NCI-H1417 treated with DMSO at 0.1 percent for 48 hours (cell line): ENCODE measurements at places on chromosomes 5 and 9.

DNA sequence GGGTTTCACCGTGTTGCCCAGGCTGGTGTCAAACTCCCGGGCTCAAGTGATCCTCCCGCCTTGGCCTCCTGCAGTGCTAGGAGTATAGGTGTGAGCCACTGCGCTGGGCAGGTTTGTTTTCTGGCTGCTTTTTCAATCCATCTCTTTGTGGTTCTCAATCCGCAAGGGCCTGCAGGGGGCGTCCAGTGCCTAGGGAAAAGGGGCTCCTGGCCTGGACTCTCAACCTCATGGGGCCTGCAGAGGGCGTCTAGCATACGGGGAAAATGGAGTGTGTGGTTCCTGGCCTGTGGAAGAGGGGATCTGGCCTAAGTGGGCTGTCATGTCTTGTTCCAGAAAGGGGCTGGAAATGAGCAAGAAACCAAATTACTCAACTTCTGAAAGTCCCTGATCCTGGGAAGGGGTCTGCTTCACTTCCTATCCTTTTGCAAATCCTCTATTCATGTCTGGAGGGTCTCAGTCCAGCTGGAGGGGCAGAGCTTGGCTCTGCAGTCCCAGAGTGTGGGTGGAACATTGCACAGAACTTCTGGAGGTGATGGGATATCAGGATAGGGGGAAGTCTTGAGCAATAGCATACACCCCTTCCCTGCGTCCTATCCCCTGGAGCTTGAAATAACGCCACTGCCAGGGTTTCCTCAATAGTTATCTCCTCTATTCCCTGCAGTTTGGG is 12.7 kb upstream of the CCL27 start:
- no peak for DNase-seq

DNA sequence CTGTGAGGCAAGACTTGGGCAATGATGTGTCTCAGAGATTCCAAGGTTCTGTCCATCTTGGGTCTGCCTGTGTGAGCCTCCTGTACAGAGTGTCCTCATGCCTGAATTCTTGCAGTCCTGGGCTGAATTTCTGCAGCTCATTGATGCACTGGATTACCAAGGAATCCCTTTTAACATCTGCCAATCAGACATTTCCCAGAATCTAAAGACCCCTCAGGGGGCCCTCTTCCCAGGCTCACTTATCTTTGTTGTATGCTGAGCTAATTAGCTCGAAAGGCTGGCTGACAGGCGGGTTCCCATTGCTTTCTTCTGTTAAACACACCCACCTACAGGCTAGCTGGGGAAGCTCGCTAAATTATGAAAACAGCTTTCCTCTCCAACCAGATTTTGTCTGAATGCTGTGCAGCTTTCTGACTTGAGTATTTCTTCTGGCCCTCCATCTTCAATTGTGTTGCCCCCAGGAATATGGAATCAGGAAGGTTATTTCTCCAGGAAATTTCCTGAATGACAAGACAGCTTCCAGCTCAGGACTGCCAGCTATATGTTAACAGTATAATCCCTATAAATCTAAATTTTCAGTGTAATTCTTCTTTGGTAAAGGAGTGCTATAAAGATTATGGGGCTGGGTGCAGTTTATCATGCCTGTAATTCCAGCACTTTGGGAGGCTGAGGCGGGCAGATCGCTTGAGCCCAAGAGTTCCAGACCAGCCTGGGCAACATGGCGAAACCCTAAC is at the start of gene LIX1:
TSS of gene LIX1 (minus strand) at position 91 of the 734 bp plus-strand sequence. CDS start at position 56, 35 bp downstream.
- no peak for DNase-seq

- no peak for DNase-seq
These were observed 75.9 kb upstream of the RASGRF2 start for GRCh38 chr5:80884086-80884813.

GRCh38 chr9:98903961-98904411 is 39.7 kb upstream of the COL15A1 start:
- no peak for DNase-seq

DNA sequence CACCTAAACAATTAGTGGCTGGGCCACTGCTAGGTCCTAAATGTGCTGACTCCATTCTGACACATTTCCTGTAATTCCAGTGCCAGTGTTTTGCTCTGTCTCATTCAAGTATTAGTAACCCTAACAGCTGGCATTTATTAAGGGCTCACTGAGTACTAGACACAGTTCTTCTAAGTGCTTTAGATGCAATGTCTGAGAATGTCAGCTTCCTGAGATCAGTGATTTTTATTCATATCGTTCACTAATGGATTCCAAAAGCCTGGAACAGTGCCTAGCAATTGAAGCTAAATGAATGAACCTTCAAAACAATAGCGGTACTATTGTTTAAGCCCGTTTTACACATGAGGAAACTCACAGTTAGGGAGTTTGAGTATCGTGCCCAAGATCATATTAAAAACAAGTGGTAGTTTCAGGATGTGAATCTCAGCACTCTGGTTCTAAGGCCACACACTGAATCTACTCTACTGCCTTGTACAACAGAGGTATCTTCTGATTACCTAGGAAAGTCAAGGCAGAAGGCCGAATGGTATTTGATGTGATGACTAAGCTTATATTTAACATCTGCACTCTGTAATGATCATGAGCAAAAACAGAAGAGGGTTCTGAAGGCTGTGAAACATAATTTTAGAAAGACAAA is 304.0 kb downstream of the PJA2 start:
- no peak for DNase-seq

DNA sequence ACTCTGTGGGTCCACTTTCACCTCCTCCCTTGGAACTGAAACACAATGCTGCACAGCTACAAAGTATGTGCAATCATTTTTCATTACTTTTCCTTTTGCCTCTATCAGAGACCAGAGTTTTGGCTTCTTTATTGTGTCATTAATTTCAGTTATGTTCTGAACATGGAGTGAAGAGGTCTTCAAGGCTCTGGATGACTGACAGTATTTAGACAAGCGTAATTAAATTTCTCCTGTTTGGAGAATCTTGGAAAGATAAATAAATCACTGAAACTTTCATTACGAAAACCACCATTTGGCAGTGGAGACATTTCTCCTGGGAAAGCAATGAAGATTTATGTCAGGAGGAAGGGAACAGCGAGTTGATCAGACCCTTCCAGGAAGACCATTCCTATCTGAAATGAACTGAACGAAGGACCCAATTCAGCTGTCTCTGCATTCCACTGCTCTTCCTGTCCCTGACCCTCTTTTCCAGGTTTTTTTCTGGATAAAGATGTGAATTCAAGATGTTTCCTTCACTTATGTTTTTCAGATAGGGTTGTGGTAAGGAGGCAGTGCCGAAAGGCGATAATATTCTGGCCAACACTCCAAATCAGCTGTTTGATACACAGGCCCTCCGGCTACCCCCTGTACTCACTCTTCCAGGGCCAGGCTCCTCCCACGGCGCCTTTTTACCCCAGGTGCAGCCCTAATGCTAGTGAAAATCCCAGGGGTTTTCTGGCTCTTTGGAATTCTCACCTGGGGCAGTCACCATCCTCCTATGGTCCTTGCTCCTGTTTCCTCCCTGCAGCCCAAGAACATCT is 77.2 kb upstream of the OSMR start:
- DNase-seq: no peak

DNA sequence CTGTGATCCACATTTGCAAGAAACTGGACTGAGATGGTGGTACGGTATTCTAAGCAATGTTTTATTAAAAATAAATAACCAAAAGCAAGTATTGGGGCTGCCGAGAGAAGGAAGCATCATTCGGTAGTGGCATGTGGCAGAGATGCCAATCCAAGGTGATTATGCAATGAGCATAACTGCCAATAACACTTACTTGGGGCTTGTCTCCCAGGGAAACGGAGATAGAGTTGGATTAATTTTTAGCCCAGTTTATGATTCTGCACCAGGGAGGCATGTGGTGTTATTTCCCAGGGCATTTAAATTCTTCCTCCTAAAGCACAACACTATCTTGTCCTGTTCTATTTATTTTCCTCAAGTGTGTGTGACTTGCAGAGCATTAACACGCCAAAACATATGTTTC is 17.9 kb downstream of the SLC24A2 start:
- no peak for DNase-seq

DNA sequence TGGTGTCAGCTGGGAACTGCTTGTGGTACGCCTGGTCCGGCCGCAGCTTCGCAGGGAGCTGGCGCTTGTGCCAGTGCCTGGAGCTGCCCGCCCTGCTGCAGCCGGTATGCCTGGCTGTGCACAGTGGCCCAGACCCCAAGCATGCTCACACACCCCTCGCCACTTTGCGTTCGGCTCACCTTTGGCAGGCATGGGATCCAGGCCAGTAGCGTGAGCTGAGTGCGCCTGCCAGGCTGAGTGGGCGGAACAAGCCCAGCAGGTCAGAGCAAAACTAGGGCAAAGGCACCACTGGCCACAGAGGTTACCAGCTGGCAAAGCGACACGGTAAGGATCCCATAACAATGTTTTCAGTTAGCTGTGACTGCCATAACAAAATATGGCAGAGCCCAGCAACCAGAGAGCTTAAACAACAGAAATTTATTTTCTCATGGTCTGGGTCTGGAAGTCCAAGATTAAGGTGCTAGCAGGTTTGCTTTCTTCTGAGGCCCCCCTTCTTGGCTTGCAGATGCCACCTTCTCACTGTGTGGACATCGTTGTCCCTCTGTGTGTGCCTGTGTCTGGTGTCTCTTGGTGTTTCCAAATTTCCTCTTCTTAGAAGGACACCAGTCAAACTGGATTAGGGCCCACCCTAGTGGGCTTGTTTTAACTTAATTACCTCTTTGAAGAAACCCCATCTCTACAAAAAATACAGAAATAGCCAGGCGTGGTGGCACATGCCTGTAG is 61.6 kb downstream of the PSAT1 start:
- no peak for DNase-seq

DNA sequence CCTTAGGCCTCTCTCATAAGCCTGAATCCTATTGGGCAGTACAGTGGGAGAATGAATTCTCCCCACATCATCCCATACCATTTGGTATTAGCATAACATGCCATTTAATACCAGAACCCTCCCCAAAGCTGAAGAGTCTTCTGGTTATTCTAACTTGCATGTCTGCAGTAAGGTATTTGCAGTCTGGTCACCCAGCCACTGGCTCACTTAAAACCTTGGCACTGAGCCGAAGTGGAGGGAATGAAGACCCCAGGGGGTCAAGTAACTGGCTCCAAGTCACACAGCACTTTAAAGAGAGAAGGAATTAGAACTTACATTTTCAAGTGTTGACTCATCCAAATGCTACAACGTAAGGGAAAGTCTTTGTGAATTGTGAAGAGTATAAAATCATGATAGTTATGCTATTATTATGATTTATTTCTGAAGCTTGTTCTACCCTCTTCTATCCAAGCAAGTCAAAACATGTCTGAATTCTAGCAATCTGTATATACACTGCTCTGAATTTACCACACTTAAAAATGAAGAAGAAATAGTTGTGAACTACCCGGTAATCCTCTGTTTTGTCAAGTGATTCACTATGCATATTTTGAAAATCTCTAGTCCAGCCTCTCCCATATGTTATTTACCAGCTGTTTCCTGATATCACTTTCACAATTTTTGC is 28.5 kb downstream of the GLRA1 start:
- DNase-seq: no peak

- DNase-seq: no peak
These were observed 19.3 kb upstream of the LTC4S start for GRCh38 chr5:179774442-179774841.

GRCh38 chr5:36491856-36492255 is 114.5 kb upstream of the SLC1A3 start:
- no peak for DNase-seq

DNA sequence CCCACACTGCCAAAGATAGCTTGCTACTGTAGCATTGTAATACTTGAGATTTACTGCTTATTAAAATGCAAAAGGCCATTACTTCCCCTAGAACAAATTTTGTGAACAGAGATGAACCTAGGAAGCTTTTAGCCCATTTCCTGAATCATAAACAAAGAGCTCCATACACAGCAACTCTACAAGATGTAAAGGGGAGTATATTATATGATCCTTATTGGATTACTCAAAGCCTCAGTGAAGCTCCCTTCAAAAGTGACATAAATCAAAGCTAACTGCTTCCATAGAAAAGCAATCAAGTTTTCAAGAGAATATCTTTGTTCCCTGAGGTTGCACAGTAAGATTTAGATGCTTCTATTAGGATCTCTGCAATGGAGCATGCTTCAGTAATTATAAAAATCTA is 629.8 kb downstream of the EFNA5 start:
- no peak for DNase-seq

- DNase-seq: no peak
These were observed 1.0 kb upstream of the SAP30L start for GRCh38 chr5:154444556-154445421.

- DNase-seq: no peak
These were observed 16.3 kb downstream of the IRF1 start for GRCh38 chr5:132474131-132474723.

GRCh38 chr5:4520559-4520958 is 619.6 kb upstream of the ADAMTS16 start:
- DNase-seq: no peak

GRCh38 chr9:90995516-90995915 is 193.9 kb downstream of the SYK start:
- DNase-seq: no peak

- no peak for DNase-seq
These were observed 1069.9 kb downstream of the EFNA5 start for GRCh38 chr5:106600803-106601202.

- no peak for DNase-seq
These were observed 219.3 kb downstream of the CAAP1 start for GRCh38 chr9:26673261-26673660.

GRCh38 chr5:179766726-179767455 is 26.9 kb upstream of the LTC4S start:
- DNase-seq: no peak

- DNase-seq: no peak
These were observed 284.5 kb downstream of the IRX2 start for GRCh38 chr5:2466966-2467365.

GRCh38 chr5:107396351-107396690 is 274.4 kb downstream of the EFNA5 start:
- no peak for DNase-seq

DNA sequence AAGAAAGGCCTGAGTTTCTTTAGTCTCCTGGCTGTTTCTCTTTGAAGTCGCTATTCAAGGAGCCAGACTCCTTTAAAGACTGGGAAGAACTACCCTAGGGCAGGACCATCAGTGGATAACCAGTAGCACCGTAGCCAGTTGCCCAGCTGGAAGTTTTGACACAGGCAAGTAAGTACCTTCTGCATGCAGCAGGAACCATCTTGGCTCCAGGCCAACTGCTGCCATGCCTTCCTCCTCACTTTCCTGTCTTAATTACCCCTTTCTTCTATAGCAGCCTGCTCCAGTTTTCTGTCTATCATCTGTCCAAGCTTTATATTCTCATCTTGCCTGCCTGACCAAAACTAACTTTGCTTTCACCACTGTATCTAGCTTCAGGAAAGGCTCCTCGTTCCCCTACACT is 149.7 kb upstream of the SV2C start:
- DNase-seq: no peak

GRCh38 chr9:82127465-82127864 is 138.9 kb downstream of the SPATA31D1 start:
- no peak for DNase-seq
